ENCODE measurements at places on chromosomes 4 and X. TPM values are rescaled to one million over a fixed set of nuclear protein-coding genes. Genes with fewer than 3 reads are reported as not detected.

APELA gene
- total RNA-seq = not detected

FAT4 gene
- not detected for total RNA-seq

DNA sequence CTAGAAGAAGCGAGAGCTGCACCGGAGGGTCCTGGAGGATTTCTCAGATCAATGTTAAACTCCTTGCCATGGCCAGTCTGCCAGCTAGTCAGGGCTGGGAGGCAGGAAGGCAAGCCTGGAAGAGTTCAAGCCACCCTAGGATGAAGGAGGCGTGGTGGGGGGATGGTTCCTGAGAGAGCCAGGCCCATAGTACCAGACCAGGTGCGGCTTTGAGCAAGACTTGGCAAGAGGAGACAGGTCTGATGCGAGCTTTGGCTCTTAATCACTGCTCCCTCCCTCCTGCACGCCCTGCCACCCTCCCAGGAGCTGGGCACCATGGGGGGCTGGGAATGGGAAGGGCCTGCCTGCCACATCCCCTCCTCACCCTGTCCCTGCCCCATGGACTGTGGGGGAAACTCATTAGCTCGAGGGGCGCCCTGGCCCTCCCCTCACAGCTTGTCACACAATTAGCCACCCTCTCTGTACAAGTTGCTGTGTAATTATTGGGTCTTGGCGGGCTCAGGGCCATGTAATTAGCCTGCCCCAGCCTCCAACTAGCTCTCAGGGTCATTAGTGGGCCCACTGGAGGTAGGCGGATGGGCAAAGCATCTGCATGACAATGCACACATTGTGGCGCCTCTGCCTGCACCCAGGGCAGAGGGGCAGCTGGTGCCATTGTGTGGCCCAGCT lies 50.3 kb downstream of the EFNB1 start:
- peaks cover 1% of the 10 kb centered on the region for H3K27me3 ChIP-seq
- H3K36me3 ChIP-seq = no peaks in the 10 kb centered on the region
- no peaks in the 10 kb centered on the region for H3K4me1 ChIP-seq
- no peak overlapping the region for H3K4me3 ChIP-seq
- DNase-seq = no peak

DDX60 gene
- total RNA-seq = 10.6 TPM

DNA sequence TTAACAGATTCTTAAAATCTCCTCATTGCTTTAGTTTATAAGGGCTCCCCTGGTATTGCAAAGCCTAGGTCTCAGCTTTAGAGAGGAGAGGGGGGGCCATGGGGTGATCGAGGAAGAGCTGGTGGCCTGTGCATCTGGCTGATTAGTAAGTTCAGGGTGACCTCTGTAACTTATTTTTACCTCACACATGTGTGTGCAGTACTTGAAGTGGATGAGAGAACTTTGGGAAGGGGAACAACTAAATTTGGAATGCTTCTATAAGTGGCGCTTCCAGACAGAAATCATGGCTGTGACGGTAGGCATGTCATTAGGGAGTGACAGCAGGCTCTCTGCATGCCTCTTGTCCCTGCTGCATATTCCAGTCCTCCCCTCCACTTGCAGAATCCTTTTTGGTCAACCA lies 41.9 kb downstream of the FRAS1 start:
- no peak for DNase-seq

SRPK3 gene
- total RNA-seq = not detected

DNA sequence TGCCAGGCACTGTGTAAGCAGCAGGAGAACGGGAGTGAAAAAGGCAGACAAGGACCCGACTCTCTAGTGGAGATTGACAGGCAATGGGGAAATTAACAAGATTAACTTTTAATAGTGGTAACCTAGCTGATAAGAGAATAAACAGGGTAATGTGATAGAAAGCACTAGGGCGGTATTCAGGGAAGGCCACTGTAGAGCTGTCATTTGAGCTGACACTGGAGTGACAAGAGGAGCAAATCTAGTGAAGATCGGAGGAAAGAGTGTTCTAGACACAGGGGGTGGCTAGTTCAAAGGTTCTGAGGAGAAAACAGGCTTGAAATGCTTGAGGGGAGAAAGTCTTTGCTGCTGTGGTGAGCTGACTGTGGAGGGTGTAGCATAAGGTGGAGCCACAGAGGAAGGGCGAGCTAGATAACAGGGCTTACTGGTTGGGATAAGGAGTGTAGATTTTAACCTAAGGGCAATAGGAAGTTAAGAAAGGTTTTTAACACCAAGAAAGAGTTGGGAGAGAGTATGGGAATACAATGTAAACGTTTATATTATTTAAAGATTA lies 122.8 kb downstream of the SLC10A7 start:
- no peak overlapping the region for H3K27ac ChIP-seq
- no peak for DNase-seq
- no peak overlapping the region for H3K4me3 ChIP-seq
- H3K4me1 ChIP-seq = no peaks in the 10 kb centered on the region
- no peaks in the 10 kb centered on the region for H3K27me3 ChIP-seq

DNA sequence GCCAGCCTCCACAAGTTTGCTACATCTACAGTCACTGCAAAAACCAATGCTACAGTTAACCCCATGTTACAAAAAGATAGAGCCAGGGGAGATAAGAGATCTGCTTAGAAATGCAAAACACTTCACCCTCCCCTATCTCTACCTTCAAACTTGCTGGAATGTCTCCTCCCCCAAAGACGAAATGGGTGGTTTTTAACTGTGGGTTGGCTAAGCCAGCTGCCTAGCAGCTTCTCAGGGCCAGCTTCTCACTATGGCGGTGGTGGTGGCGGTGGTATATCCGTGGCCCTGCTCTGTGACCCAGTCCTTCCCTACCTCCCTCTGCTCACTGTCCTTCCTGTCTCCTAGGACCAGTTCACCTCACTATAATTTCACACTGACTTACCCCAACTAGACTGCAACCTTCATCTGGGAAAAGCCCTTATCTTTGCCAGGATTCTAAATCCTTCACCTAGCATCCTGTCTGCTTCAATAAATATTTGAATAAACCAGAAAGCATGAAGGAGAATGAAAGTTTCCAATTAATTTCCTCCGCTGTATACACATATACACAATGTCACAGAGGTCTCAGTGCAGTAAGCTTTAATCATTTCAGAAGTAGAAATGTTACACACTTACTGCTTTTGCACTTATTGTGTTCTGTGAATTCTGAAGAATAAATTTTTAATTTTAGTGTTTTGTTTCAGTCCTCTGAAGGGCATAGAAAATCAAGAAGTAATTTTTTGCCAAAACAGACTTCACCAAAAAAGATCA lies 46.3 kb downstream of the SH3KBP1 start:
- peak overlapping the region; percentile 85 for H3K27ac ChIP-seq
- peaks cover 17% of the 10 kb centered on the region for H3K36me3 ChIP-seq
- H3K4me1 ChIP-seq = peaks cover 41% of the 10 kb centered on the region
- H3K27me3 ChIP-seq = no peaks in the 10 kb centered on the region

DNA sequence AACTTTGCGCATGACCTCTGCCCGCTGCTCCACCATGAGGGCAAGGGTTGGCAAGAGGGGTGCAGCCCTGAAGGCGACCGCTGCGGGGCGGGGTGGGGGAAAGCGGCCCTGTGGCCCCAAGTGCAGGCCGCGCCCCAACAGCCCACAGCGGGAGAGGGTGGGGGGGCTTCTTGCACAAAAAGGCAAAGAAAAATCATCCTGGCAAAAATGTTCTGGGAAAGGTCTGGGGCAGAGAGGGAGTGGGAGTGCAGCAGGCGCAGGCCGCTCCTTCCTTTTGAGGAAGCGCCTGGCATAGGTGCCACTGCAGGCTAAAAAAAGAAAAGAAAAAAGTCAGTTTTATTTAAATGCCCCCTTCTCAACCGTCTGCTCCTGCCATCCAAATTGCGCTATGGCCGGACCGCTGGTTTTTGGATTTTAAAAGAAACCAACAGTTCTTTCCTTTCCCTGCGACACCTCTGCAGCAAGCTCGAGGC lies 1.4 kb downstream of the ARX start:
- DNase-seq = no peak
- no peak overlapping the region for H3K27ac ChIP-seq
- H3K4me1 ChIP-seq = peaks cover 7% of the 10 kb centered on the region
- no peaks in the 10 kb centered on the region for H3K36me3 ChIP-seq
- H3K27me3 ChIP-seq = peaks cover 62% of the 10 kb centered on the region

DNA sequence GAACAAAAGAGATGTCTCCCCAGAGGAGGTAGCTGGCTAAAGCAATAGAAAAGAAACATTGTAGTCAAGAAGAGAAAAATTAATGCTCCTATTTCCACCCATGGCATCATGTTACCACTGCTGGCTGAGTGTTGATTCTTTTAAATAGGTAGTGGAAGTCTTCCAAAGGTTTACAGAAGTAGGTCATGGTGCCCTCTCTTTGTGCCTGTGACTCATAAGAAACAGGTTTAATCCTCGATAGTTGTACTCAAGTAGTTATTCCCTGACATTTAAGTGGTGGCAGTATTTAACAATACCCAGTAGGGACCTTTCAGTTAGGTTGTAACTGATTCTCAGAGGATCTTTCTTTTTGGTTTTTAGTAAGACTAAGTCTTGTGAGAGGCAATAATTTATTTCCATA lies 247.8 kb downstream of the TEX13A start:
- H3K4me3 ChIP-seq = no peak overlapping the region
- no peaks in the 10 kb centered on the region for H3K27me3 ChIP-seq
- H3K27ac ChIP-seq = no peak overlapping the region
- no peaks in the 10 kb centered on the region for H3K4me1 ChIP-seq

DNA sequence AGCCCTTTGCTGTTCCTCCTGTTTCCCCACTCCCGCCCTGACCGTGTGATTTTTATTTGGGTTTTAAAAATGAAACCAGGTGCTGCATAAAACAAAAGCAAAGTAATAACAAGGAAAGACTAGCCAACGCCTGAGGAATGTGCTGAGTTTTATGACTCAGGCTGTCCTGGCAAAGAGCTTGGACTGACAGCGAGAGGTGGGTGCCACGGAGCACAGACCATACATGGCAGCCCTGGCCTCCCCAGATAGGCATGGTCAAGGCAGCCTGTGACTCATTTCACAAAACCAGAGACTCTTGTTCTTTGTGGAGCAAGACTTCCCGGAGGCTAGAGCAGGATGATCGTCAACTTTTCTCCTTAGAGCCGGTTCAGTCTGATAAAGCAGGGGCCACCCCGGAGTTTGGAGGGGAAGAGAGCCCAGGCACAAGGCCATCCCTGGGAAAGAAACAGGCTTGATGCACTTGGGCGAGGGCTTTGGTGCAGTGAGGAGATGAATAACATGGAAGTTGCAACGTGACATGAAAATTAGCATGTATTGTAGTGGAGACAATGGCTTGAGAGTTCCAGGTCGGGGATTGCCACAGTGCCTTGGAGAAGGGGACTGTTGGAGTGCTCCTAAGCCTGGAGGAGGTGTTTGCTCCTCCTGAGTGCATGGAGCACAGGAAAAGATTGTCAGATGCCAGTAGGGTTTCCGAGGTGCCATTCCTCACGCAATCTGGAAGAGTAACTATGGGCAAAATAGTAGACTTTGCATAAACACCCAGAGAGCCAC lies 54.8 kb downstream of the C4orf51 start:
- H3K27ac ChIP-seq = no peak overlapping the region
- no peak for DNase-seq
- no peaks in the 10 kb centered on the region for H3K36me3 ChIP-seq
- peaks cover 3% of the 10 kb centered on the region for H3K27me3 ChIP-seq
- no peak overlapping the region for H3K4me3 ChIP-seq

DNA sequence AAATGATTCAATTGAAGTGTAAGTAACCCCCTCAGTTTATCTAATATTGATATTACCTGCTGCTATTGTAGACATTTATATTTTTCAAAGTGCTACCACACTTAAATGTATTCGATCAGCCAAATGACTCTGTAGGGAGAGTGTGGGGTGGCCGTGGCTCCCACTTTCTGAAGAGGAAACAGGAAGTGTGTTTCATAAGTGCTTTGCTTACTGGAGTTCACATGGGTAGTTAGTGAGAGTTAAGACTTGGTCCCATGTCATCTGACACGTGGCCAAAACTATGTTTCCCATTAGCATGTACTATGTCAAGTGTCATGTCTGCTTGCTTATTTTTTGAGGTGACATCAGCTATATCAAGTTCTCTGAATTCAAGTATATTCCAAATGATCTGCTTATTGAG lies 308.1 kb upstream of the GATB start:
- H3K4me1 ChIP-seq = peaks cover 58% of the 10 kb centered on the region
- peaks cover 3% of the 10 kb centered on the region for H3K27me3 ChIP-seq

UGT2A3 gene
- total RNA-seq = not detected

FHL1 gene
- 8.5 TPM for total RNA-seq

DNA sequence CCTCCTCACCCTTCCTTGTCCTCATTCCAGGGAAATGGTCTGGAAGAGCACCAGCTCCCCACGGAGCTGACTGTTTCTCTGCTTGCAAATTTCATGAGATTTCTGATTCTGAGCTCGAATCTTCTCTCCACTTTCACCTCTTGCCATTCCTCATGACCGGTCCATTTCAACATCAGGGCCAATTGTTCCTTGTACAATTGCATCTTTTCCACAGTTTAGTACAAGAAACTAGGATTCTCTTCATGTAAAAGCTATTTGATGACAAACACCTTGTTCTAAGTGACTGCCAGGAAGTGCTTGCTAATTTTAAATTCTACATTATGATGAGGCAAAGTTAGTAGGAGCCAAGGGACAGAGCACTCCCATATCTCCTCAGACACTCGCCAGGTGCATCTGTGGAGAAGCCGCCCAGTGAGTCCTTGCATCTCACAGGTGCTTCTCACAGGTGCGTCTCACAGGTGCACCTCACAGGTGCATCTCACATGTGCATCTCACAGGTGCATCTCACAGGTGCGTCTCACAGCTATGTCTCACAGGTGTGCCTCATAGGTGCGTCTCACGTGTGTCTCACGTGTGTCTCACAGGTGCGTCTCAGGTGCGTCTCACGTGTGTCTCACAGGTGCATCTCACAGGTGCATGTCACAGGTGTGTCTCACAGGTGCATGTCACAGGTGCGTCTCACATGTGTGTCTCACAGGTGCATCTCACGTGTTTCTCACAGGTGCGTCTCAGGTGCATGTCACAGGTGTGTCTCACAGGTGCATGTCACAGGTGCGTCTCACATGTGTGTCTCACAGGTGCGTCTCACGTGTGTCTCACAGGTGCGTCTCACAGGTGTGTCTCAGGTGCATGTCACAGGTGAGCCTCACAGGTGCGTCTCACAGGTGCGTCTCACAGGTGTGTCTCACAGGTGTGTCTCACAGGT lies 3.0 kb upstream of the PDE6B start:
- DNase-seq = no peak
- no peaks in the 10 kb centered on the region for H3K27me3 ChIP-seq
- H3K27ac ChIP-seq = no peak overlapping the region
- no peaks in the 10 kb centered on the region for H3K36me3 ChIP-seq
- no peak overlapping the region for H3K4me3 ChIP-seq
- no peaks in the 10 kb centered on the region for H3K4me1 ChIP-seq

DNA sequence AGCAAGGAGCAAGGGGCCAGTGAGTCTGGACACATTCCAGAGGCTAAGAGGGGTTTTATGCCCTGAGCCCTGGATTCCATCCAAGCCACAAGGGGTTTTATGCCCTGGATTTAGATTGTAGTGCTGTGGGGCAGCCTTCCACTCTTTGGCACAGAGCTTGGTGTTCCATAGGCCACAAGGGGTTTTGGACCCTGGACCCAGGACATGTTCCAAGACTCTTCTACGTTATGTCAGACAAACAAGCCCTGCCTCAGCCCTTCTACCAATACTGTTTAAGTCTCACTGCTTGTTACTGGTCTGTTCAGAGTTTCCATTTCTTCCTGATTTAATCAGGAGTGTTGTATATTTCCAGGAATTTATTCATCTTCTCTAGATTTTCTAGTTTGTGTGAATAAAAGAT lies 12.8 kb upstream of the SCARB2 start:
- H3K4me1 ChIP-seq = no peaks in the 10 kb centered on the region
- no peak overlapping the region for H3K27ac ChIP-seq
- no peak for DNase-seq
- no peak overlapping the region for H3K4me3 ChIP-seq

IL21 gene
- 138 TPM for total RNA-seq

GRCh38 chr4:8350841-8351461 lies 81.4 kb downstream of the HTRA3 start:
- H3K4me3 ChIP-seq = no peak overlapping the region
- H3K27ac ChIP-seq = no peak overlapping the region
- no peaks in the 10 kb centered on the region for H3K27me3 ChIP-seq
- no peaks in the 10 kb centered on the region for H3K4me1 ChIP-seq
